ENCODE measurements at places on chromosomes 6 and 20. TPM values are rescaled to one million over a fixed set of nuclear protein-coding genes. Genes with fewer than 3 reads are reported as not detected.

GRCh38 chr6:110422444-110422822 is 7.1 kb upstream of the DDO start:
- no peak for DNase-seq

GRCh38 chr20:58264271-58264670 is 35.8 kb upstream of the ANKRD60 start:
- no peak for DNase-seq

DNA sequence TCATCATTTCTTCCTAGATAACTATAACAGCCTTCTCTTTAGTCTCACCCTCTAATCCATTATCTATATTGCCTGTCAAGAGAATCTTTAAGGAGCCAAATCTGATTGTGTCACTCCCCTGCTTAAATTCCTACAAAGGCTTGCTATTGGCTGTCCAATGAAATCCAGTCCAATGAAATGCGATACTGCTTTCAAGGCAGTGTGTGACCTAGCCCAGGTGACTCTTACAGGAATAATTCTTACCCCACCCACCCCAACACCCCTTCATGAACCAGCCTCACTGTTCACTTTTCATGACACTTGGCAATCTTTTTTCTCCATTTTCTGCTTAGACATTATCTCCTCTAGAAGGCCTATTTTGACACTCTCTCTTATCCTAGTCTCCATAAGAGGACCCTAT is 163.3 kb upstream of the MARCKS start:
- DNase-seq, result no peak

- DNase-seq, result no peak
These were observed 65.2 kb downstream of the RIPOR3 start for GRCh38 chr20:50625986-50626677.

- no peak for DNase-seq
These were observed 29.5 kb downstream of the MTHFD1L start for GRCh38 chr6:150894935-150895552.

DNA sequence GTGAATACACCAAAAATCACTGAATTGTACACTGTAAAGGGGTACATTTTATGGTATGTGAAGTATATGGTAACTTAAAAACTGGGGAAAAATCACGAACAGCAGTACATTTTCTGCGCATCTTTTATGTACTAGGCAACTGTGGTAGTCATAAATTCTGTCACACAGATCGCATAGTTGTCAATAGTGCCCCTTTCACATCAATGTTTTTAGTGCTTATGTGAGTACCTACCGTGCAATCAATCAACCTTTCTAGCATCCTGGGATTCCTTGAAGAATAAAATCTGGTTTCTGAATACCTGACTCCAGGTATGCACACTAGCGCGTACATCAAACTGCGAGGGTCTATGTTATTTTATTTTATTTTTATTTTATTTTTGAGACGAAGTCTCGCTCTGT is 637 bp upstream of the RPF2 start:
- no peak for DNase-seq

GRCh38 chr20:34995192-34995591 is 39.5 kb downstream of the MYH7B start:
- DNase-seq, result no peak

- DNase-seq, result no peak
These were observed 56.2 kb downstream of the PKIB start for GRCh38 chr6:122666418-122666817.

DNA sequence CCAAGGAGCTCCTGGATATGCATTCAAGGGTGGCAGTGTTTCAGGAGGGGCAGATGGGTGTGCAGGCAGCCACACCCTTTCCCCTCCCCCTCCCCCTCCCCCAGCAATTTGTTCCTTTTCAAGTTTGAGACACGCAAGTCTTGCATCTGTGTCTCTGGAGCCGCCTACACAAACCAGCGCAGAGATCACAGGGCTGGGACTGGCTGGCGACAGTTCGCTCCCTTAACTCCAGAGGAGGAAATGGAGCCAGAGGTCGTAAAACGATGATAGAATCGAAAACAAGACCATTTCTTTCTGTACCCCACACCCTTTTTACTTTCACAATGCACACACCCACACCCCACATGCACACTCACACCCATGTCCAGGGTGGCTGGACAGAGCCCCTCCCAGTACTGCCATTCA is 163.1 kb downstream of the LY86 start:
- peak; percentile 44 for DNase-seq

- no peak for DNase-seq
These were observed 47.5 kb downstream of the ERMARD start for GRCh38 chr6:169798764-169799473.

- DNase-seq, result no peak
These were observed 55.9 kb downstream of the KCNQ5 start for GRCh38 chr6:72677740-72678139.

DNA sequence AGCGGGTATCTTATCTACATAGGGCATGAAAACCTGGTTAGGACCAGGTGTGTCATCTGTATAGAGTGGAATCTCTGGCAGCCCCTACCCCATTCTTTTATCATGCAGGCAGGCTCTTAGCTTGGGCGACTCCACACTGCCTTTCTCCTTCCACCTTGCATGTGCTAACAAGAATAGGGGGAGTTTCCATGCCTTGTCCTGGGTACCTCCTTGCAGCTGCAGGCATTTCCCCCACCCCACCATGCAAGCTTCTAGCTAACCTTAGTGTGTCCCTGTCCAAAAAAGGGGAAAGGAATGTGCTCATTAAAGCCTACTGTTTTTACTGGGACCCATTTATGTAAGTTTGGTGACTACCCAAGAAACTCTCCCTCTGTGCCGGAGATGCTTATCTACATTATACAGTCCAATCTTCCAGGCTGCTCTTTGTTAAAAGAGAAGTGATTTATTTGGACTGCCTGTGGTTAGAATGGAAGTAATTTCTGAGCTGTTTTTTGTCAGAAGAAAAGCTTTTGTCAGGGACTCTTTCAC is 10.5 kb upstream of the CEP43 start:
- DNase-seq, result no peak

DNA sequence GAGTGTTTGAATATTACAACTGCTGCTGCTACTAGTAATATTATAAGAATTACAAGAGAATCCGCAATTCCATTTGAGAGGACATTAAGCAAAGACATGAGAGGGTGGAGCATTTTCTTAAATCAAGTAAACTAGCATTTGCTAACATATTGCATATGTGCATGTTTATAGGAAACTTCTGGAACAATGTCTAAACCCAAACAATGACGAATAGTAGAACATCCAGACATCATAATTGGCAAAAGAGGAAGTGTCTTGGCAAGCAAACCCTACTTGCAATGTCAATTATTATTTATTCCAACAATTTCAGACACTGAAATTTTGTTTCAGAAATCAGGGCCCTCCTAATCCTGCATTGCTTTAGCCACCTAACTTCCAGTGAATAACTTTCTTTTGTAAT is 1155.3 kb upstream of the GJE1 start:
- DNase-seq, result no peak

- no peak for DNase-seq
These were observed 19.9 kb downstream of the COL9A1 start for GRCh38 chr6:70282919-70283461.

DNA sequence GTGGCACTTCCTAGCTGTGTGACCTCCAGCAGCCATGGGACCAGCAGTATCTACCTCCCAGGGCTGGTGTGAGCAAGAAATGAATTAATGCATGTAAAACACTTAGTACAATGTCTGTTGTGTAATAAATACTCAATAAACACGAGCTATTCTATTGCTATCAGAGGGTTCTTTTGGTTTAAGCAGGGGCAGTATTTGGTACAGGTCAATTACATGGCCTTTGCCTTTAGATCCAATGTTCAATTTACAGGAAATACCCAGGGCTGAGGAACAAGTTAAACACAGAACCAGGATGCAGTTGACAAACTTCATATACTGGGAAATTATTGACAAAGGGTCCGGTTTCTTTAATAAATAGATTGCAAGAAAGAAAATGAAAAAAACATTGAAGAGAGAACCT is 2.9 kb downstream of the TGM2 start:
- DNase-seq, result no peak

- DNase-seq, result no peak
These were observed 12.8 kb downstream of the GABRR2 start for GRCh38 chr6:89302195-89302770.

GRCh38 chr20:40960521-40960956 is 68.1 kb upstream of the TOP1 start:
- peak; percentile 15 for DNase-seq

DNA sequence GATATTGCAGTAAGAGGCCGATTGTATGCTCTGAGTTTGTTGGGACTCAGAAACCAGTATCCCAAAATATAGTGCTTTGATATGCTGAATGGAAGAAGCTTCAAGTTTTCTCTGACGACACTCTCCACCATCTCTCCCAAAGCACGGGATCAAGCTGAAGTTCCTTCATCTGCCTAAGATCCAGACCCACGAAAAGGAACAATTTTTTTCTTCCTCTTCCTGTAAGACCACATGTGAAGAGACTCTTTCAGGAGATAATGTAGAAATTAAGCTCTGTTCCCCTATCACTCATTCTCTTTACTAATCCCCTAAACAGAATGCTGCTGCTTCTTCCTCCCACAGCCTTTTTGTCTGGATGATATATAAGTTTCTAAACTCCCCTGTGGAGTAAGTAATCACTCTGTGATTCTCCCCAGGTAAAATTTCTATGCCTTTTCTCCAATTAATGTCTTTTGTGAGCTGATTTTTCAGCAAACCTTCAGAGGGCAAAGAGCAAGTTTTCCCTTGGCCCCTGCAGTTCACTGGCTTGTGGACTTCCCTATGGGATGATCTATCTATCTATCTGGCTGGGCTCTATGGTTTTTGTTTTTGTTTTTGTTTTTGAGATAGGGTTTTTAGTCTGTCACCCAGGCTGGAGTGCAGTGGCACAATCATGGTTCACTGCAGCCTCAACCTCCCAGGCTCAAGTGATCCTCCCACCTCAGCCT is 13.5 kb upstream of the PNRC1 start:
- no peak for DNase-seq

DNA sequence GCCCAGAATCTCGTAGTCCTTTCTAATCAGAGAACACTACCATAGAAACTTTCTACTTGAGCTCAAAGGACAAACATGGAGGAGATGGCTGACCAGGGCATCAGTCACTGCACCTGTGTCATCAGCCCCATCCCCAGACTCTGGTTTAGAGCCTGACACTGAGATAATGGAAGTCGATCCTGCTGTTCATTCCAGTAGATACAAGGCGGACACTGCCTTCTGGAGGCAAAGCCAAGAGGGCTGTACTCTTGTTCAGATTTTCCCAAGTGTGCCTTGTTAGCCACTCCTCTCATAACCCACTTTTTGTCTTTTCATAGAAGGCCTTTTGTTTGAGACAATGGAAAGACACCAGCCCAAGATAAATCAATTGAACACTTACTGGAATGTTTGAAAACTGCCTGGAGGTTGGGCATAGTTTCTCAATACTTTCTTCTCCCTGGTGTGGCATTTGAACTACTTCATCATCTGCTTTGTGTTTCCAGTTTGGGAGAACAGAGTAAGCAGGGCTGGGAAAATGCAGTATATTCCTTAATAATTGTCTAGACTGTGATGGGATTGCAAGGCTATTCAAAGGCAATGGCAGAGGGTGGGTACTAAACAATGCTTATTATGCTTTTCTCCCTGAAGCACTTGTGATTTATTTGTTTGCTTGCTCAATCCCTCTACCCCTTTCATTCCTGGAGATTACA is 99.7 kb downstream of the CLIC5 start:
- no peak for DNase-seq

DNA sequence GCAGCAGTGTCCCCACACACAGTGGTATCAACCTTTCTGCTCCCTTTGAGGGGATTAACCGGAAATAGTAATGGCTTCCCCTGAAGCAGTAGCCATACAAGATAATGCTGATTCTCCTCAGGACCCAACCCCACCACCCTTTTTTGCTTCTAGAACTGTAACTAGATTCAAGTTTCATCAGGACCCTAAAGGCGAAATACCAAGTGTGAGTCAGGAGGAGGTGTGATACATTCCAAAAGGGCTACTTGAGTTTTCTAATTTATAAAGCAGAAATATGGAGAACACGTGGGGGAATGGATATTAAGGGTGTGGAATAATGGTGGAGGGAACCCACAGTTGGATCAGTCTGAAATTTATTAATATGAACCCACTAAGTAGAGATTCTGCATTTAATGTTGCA is 51.5 kb upstream of the CAP2 start:
- no peak for DNase-seq

DNA sequence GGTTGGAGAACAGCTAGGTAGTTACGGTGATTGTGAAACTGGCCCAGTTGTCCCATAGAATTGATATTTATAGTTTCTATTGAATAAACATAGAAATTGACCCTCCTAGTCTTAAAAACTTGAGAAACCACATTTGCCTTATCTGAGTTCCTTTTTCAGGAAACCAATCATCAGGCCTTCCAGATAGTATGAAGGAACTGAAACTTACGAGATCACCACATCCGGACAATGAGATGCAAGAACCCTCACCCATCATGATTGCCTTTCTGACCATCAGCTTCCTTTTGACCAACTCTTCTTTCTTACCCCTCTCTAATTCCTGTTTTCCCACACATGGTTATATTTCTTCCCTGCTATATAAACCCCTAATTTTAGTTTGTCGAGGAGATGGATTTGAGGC is 21.8 kb downstream of the SLC35F1 start:
- no peak for DNase-seq

- no peak for DNase-seq
These were observed 12.2 kb upstream of the C6orf58 start for GRCh38 chr6:127564761-127565160.

DNA sequence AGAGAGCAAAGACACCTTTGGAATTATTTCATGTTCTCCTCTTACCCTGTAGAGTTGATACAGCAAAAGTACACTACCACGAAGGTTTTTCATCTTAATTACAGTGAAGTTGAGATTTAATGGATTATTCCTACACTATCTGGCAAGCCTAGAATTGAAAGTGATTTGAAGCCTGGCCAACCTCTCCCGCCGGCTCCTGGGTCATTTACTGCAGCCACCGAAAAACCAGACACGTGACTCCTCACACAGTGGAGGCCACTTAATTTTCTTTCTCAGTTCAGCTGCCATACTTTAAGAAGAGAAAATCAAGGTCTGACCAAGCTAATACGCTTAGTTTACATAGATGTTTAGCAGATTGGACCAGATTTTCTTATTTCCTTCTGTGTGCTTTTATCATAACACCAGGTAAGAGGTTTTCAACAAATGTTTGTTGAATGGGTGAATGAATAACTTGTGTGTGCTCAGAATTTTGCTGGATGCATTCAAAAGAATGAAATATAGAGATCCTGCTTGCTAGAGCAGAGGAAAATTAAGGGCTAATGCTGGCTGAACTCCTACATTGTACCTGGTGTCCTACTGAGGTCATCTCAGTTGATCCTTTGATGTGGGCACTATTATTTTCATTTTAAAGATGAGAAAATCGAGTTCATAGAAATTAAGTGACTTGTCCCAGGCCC is 97.2 kb upstream of the PDE10A start:
- no peak for DNase-seq

- DNase-seq, result peak; percentile 8
These were observed 95.1 kb upstream of the EXOC2 start for GRCh38 chr6:788058-788457.

Gene MUCL3
- total RNA-seq, result not detected

Gene RTEL1
- 31.6 TPM for total RNA-seq

Gene HLA-G
- total RNA-seq, result 2.7 TPM

Gene RSPO3
- total RNA-seq, result not detected

Gene SYCP2L
- 0.61 TPM for total RNA-seq

Gene TNFRSF6B
- not detected for total RNA-seq

Gene ENPP1
- 0.07 TPM for total RNA-seq

Gene MRPS18B
- 49.5 TPM for total RNA-seq

Gene GPR63
- 0.37 TPM for total RNA-seq

Gene PRND
- total RNA-seq, result 0.12 TPM

Gene MUC22
- total RNA-seq, result not detected

Gene PGC
- not detected for total RNA-seq

Gene PAK5
- not detected for total RNA-seq

Gene SLC17A5
- total RNA-seq, result 7.4 TPM

Gene SLPI
- total RNA-seq, result not detected
